ENCODE measurements at places on chromosomes 6 and 20.

- no peak for DNase-seq
These were observed 66.0 kb downstream of the BACH2 start for GRCh38 chr6:90230548-90231215.

- DNase-seq, result no peak
These were observed 49.7 kb upstream of the STK35 start for GRCh38 chr20:2051946-2052345.

- DNase-seq, result peak; percentile 84
These were observed 1.4 kb downstream of the BACH2 start for GRCh38 chr6:90294989-90295853.

- no peak for DNase-seq
These were observed 342.4 kb upstream of the ARID1B start for GRCh38 chr6:156434795-156435190.

GRCh38 chr20:53582574-53583351, 10.9 kb downstream of the ZNF217 start:
- DNase-seq, result peak; percentile 14

DNA sequence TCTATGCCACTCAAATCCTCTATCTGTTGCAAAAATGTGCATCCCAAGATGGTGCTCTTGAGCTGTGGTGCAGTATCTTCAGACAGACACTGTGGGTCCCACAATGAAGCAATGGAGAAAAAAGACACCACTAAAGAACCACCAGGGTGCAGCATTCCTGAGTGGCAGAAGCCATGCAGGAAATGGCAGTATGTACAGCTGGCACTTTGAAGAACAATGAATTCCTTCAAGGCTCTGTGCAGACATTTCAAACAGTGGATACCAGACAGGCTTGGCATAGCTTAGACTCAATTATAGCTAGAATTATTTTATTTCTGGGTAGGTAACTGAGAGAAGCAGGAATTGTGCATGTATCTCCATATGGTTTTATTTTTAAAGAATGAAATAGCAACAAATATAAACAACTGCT, 24.0 kb upstream of the HDAC2 start:
- peak; percentile 73 for DNase-seq

GRCh38 chr6:93398723-93399122, 20.6 kb downstream of the EPHA7 start:
- DNase-seq, result no peak

GRCh38 chr20:17961587-17961940, 7.0 kb downstream of the SNX5 start:
- peak; percentile 9 for DNase-seq

GRCh38 chr6:138681627-138682026, 91.9 kb upstream of the CCDC28A start:
- DNase-seq, result no peak

DNA sequence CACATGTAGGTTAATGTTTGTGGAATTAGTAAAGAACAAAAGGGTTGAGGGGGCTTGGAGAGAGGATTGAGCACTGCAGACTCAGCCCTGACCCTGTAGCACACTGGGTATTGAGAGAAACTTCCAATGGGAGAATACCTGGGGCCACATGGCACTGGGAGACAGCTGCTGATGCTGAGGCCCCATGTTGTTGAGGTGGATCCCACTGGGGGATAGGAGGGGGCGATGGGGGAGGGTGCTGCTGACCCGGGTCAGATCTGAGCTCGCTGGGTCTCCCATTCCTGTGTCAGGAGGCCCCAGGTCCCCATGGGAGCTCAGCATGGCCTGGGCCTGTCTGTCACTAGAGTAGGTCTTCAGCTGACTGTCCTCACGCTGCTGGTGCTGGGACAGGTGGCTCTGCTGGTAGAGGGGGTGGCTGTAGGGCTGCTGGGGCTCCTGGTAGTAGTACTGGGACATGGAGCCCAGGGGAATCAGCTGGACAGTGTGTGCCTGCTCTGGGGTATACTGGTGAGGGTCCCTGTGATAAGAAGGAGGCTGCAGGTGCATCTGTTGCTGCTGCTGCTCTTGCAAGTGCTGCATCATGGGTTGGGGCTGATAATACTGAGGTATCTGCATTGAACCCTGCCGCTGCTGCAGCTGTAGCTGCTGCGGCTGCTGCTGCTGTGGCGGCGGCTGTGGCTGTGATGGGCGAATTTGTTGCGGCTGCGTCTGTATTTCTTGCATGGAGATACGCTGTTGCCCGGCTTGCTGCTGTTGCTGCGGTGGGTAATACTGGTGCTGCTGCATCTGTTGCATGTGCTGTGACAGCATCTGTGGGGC, 50.6 kb upstream of the MRPS10 start:
- no peak for DNase-seq

DNA sequence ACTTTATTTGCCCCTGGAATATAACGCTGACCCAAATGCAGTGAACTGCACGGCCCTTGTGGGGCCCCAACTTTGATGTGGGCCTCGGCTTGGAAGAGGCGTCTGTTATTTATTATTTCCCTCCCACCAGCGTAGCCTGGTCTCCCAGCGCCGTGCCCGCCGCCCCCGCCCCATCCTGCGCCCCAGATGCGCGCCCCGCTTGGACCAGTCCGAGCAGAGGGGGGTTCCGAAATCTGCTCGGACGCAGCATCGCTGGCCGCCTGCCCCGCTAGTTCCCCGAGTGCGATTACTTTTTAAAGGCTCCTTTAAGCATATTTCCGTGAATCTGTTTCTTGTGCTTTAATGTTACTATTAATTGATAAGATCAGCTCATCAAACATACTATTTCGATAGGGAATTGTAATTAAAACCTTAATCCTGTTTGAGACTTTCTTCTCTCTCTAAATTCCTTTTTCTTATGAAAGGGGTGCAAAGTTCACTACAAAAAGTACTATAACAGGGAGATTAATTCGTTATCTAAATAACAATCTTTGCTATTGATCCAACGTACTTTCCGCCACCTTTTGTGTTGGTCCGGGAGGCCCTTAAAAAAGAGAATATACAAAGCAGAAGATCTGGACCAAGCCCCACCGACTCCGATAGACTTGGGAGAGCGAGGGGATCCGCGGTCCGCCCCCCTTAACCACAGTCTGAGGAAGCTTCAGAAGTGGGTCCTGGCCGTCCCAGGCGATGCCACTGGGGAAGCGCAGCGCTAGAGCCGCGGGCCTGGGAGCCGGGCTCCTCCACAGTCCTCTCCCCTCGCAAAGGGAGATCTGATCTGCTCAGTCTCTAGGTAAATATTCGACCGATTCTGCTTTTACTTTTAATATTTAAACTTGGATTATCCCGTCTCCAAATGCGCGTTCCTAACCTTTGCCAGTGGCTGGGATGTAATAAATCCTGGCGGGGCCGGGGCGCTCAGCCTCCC, 10.2 kb downstream of the POU3F2 start:
- DNase-seq, result peak; percentile 80

DNA sequence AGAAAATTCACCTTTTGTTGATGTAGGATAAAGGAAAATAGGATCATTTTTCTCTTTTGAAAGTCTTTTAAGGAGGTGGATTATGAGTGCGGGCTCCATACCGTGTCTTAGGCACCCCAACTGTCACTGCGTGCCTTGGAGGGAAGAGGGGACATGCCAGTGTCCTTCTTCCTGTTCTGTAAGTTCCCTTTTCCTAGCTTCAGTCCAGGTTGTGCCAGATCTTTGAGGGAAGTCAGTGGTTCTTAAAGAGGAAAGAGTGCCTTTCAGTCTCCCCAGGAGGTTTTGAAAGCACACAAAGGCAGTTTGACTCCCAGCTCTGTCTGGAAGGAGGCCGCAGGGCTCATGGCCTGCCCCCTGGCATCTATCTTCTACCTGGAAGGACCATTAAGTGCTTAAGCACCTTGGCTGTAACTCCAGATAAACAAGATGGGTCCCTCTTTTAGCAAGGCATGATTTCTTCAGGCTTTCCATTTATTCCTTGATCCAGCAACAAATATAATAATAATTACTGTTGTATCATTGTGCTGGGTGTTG, 13.0 kb downstream of the EFCAB8 start:
- no peak for DNase-seq

DNA sequence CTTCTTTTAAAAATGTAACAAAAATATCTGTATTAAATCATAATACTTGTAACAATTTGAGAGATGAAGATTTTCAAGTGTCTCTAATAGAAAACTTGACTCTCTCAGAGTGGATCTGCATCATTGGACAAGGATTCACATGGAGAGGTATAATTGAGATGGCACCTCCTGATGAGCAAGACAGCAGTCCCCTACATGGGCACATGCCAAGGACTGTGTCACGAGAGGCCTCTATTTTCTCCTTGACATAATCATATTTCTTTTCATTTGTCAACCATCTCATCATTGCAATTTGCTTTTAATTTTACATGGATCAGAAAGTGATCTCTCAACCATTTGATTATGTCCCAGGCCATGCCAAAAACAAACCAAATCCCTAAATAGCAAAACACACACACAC, 206.8 kb upstream of the THEMIS start:
- DNase-seq, result no peak

All from eye (tissue), 1 donor.